NCI-H1417 treated with DMSO at 0.1 percent for 48 hours (cell line): ENCODE measurements at places on chromosomes 3 and 15.

- no peak for DNase-seq
Measured at GRCh38 chr3:163809540-163809993, 1268.7 kb downstream of the SI start.

- no peak for DNase-seq
Measured at GRCh38 chr3:121295452-121295851, 250.3 kb downstream of the POLQ start.

GRCh38 chr3:98551754-98552153 lies 20.0 kb downstream of the GPR15 start:
- DNase-seq, result no peak

- DNase-seq, result peak; percentile 45
Measured at GRCh38 chr15:28098766-28099554, at the start of gene OCA2. TSS of gene OCA2 (minus strand) at chr15:28099315. CDS start at chr15:28081874, 17,441 bp downstream.

DNA sequence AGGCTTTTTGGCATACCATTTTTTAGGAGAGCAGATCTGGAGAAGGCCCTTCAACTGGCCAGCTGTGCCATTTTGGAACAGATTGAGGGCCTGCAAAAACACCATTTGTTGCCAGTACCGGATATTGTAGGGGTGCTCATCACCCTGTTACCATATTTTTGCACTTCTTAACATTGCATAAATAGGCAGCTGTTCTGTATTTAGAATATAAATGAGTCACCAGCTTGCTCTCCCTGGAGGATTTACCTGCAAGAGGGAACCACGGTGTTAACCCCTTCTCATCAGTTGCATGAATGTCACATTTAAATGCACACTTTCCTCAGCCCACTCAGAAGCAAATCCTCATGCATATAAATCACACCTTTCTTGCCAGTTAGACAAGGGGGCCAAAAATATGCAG lies 435.6 kb downstream of the ROBO2 start:
- no peak for DNase-seq

DNA sequence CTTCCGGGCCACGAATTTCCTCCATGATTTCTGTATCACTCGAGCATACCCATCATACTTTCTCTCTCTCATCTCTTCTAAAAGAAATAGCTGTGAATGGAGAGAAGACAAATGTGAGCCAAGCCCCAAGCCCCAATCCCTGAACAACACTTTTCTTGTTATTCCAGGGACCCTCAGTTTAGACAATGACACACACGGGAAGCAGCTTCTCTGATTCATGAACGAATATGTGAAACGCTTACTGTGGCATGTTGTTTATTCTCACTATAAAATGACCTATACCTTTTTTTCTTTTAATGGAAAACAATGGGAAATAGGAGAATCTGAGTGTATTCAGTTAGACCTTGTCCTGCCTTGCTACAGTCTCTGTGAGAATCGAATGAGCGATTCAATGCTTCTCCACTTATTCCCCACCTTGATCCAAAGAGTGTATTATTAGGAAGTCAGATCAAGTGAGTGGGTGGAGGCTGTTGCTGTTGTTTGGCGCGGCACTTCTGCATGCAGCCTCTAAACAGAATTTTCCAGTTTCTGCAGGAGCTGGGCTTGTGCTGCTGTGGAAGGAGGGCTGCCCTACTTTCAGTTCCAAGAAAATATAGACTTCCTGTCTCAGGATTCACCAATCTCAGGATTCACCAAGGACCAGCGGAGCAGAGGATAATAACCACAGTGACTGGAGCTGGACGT lies 32.4 kb upstream of the LDHAL6B start:
- no peak for DNase-seq

- DNase-seq, result no peak
Measured at GRCh38 chr3:61924991-61925390, 363.6 kb downstream of the PTPRG start.

DNA sequence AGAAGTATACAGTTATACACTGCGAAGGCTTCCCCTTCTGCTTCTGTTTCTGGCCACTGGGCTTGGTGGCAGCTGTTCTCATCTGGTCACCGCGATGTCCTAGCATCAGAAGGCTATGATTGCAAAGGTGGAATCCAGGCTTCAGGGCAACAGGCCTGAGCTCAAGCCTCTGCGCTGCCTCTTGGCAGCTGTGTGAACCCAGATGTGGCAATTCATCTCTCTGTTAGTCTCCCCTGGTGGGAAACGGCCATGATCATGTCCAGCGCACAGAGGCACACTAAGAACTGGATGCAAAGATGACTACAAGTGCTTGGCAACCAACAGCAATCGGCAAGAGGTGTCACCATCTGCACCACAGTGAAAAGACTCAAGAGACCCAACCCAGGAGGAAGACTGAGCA lies 78.9 kb downstream of the PCSK6 start:
- no peak for DNase-seq

DNA sequence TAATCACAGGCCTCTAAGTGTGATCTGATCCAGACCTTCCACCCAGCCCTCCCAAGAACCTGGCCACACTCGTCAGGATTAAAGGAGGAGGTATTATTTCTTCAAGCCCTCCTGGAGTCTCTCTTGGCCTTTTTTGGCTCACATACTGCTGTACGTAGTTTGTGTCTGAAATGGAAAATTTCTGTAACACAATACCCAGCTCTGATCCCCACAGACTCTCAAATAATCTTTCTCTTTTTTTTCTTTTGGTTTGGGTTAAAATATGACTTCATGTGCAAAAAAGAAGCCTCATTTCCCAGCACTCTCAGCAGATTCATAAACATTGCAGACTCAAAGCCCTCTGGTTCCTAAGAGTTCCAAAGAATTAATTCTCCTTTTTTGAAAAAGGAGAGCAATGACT lies 96.5 kb upstream of the PHLDB2 start:
- DNase-seq, result no peak

- DNase-seq, result no peak
Measured at GRCh38 chr3:25036633-25037032, 391.4 kb upstream of the RARB start.

DNA sequence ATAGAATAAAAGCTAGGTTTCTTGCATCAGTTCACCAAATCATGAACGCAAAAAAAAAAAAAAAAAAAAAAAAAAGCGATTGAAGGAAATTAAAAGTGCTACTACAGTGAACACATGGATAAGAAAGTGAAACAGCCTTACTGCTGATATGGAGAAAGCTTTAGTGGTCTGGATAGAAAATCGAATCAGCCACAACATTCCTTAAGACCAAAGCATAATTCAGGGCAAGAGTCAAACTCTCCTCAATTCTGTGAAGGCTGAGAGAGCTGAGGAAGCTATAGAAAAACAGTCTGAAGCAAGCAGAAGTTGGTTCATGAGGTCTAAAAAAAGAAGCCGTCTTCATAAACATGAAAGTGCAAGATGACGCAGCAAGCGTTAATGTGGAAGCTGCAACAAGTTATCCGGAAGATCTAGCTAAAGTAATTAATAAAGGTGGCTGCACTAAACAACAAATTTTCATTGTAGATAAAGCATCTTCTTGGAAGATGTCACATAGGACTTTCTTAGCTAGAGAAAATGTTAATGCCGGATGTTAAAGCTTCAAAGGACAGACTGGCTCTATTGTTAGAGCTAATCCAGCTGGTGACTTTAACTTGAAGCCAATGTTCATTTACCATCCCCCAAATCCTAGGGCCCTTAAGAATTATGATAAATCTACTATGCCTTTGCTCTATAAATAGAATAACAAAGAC lies 19.2 kb downstream of the P3H2 start:
- no peak for DNase-seq

GRCh38 chr15:98503970-98504369 lies 144.4 kb upstream of the IGF1R start:
- no peak for DNase-seq

- no peak for DNase-seq
Measured at GRCh38 chr3:15409239-15409638, 18.1 kb downstream of the METTL6 start.

DNA sequence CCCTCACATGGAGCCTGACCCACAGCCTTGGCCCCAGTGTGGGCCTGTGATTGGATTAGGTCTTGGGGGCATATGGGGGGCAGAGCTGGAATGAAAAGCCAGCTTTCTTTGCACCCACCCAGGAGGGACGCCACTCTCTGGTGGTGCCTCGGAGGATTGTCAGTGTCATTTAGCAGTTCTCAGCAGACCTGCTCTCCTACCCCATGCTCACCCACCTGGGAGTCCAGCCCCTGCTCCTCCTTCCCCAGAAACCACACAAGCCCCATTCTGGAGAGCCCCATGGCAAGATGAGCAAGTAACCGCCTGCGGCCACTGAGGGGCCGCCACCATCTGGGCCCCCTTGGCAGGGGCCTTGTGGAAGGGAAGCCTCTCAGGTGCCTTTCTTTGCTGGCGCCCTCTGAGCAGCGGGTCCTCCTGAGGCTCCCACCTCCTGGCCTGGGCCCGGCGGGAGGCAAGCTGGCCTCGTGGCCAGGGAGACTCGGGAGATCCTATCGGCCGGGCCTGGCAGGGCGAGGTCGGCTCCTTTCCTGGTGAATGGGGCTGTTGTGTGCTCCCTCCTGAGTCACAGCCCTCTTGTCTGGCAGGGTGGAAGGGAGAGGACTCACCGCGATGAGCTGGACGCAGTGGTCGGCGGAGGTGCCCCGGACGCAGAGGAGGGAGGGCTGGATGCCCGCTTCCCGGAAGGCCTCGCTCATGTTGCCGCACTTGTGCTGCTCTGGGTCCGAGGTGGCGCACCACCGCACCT lies 2.3 kb downstream of the MELTF start:
- DNase-seq, result no peak

GRCh38 chr3:115990669-115991068 lies 367.4 kb downstream of the GAP43 start:
- no peak for DNase-seq

DNA sequence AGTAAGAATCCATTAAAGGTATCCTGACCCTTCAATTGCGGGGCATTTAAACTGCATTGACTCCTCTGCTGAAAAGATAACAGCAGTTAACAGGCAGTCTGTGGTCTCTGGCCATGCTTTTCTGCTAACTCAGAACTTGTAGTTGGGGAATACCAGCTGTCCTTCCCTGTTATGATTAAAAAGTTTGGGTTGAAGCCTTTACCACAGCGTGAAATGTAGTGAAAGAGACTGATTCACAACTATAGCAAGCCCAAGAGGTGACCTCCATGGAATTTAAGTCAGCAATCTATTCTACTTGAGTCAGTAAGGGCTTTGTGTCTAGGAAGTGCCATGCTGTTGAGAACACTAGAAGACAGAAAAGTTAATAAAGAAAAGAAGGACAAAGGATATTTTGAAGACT lies 1037.3 kb downstream of the SI start:
- no peak for DNase-seq

DNA sequence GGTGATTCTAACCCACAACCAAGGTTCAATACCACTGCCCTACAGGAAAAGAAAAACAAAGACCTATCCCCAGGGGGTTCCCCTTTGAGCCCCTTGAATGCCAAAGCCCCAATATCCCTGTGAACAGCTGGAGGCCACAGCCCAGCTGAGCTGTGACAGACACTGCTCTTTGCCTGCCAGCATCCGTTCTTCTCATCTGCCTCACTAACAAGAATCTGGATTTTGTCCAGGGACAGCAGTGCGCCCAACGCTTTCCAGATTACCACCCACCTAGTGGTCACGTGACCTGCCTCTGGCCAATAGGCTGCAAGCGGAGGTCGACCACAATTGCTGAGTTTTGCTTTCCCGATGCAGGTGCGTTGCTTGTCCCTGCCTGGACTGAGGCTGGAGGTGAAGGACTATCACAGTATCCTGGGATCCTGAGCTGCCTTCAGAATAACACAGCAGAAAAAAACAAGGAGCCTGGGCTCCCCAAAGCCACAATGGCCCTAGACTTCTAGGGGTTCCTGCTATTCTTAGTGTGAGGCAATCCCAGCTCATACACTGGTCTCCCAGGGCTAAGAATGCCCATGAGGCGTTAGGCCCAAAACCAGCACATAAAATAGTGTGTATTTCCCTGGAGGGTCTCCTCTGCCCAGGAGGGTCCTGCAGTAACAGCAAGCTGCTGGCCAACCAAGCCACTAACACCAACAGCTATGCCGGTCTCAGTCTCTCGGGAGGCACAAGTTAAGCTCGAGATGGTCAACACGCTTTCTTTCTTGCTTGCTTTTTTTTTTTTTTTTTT lies 13.8 kb downstream of the BDH1 start:
- DNase-seq, result no peak

DNA sequence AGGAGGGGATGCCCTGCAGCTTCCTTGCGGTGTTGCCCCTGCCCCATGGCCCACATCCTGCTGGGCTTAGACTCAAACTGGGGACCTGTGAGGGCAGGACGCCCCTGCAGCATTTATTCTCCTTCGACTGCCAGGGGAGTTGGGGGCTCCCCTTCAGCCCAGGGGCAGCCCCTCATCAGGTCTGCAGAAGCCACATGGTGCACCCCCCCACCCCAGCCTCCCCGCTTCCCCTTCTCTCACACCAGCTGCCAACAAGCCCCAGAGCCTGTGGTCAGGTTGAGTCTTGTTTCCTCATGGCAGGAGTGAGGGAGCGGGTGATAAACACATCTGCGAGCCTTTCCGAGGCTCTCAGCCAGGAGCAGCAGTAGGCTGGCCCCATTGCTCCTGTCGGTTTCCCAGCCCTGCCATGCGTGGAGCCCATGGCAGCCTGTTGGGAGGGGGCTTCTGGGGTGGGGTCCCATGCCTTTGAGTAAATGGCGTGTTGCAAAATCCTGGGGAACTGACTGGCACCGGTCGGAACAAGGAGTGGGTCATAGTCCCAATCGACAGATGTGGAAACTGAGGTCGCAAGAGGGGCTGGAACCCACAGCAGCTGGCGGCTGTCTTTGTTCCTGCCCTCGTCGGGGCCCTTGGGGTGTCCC lies 27.8 kb downstream of the WNT7A start:
- DNase-seq, result no peak

DNA sequence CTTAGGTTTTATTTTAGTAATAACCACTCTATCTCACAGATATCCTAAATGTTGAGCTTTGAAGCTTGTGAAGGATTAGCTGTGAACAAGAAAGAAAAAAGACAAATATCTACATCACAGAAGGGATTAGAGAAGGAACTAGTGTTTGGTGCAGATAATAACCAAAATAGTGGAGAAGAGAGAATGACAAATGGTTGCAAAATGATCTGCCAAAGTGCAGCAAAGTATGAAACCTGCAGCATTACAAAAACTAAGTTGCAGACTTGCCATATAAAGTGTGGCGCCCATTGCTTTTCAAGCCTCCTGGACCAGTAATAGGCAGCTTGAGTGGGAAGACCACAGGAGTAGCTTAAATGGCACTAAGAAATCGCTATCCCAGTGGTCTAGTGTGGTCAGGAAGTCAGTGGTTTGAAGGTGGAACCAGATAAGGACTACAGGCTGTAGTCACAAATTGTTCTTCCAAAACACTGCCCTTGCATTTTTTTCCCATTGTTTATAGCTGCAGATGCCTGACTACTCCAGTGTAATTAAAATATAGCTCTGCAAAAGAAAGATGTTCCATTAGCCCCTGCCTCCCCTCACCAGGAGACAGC lies 20.7 kb downstream of the TPM1 start:
- DNase-seq, result no peak

DNA sequence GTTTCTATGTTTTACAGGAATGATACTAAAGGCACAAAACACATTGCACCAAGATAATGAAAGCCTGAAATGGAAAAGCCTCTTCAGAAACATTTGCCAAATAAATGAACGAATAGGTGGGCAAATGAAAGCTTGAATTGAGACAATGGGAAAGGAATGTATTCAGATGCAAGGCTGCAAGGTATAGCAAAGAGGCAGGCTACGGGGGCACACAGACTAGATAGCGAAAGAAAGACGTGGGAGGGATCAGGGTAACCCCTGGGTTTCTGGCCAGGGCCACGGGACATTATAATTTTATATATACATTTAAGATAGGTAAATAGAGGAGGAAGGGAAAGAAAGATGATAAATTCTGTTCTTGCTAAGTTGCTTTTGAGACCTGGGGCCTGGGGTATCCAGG lies 95.9 kb upstream of the NLGN1 start:
- DNase-seq, result no peak

- no peak for DNase-seq
Measured at GRCh38 chr15:42712584-42712983, 24.3 kb downstream of the CDAN1 start.
